ENCODE measurements at places on chromosomes 5 and 9.
A peak's percentile ranks its signal among the peaks of the same experiment; 100 is the strongest.

GRCh38 chr5:177124486-177124991 is 9.0 kb upstream of the NSD1 start:
- no peak overlapping the region for H3K27ac ChIP-seq
- H3K4me3 ChIP-seq, result no peak overlapping the region
- no peaks in the 10 kb centered on the region for H3K27me3 ChIP-seq
- no peaks in the 10 kb centered on the region for H3K36me3 ChIP-seq
- no peak for DNase-seq
- peaks cover 25% of the 10 kb centered on the region for H3K4me1 ChIP-seq

DNA sequence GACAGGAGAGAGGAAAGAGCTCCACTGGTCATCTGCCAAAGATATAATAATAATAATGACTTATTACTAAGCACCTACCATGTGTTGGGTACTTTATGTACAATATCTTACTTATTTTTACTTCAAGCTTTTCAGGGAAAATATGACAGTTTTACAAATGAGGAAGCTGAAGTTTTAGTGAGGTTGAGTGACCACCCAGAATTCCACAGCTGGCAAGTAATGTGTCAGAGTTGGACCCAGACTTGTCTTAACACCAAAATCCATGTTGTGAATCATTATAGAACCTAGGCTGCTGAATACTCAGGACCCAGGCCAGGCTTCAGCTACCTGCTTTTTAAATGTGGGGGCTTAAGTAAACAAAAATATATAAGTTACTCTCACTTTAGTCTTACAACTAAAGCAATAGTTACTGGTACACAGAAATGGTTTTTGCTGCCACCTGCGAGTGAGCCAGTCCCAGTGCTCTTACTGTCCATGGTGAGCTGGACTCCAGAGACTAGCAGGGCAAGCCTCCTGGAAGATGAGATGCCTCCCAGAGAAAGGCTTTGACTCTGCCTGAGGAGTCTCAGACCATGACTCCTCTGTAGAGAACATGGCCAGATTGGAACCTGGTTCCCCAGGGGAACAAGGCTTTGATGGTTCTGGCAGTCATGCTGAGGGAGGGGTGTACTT is 29.9 kb downstream of the RUSC2 start:
- no peaks in the 10 kb centered on the region for H3K36me3 ChIP-seq
- no peak overlapping the region for H3K4me3 ChIP-seq
- no peaks in the 10 kb centered on the region for H3K27me3 ChIP-seq

DNA sequence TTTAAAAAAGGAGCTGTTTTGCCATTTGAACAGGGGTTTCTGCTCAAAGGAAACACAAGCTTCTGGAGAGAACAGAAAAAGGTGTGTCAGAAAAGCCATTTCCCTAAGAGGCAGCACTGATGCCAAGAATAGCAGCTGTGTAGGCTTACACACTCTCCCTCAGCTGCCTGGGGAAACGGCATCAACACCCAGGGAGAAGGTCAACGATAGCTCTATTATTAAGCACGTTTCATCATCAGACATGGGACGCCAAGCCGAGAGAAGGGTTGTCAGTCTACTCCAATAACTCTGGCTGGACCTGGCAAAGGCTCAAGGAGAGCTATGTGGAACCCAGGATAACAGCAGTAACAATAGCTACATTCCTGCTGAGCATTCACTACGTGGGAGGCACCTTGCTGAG is 314.2 kb downstream of the CDK5RAP2 start:
- no peaks in the 10 kb centered on the region for H3K4me1 ChIP-seq
- H3K36me3 ChIP-seq, result no peaks in the 10 kb centered on the region
- H3K4me3 ChIP-seq, result no peak overlapping the region

- no peak overlapping the region for H3K4me3 ChIP-seq
- no peak for DNase-seq
- peaks cover 7% of the 10 kb centered on the region for H3K27me3 ChIP-seq
- no peak overlapping the region for H3K27ac ChIP-seq
Measured at GRCh38 chr5:115396688-115397087, 100.2 kb upstream of the CCDC112 start.

- no peak overlapping the region for H3K27ac ChIP-seq
- no peak for DNase-seq
- H3K36me3 ChIP-seq, result no peaks in the 10 kb centered on the region
- no peaks in the 10 kb centered on the region for H3K4me1 ChIP-seq
- H3K4me3 ChIP-seq, result no peak overlapping the region
- no peaks in the 10 kb centered on the region for H3K27me3 ChIP-seq
Measured at GRCh38 chr5:1919209-1919566, 36.5 kb upstream of the IRX4 start.

- H3K36me3 ChIP-seq, result no peaks in the 10 kb centered on the region
- peaks cover 23% of the 10 kb centered on the region for H3K4me1 ChIP-seq
- no peak overlapping the region for H3K27ac ChIP-seq
- no peaks in the 10 kb centered on the region for H3K27me3 ChIP-seq
- H3K4me3 ChIP-seq, result no peak overlapping the region
Measured at GRCh38 chr9:19138084-19138483, 10.8 kb upstream of the PLIN2 start.

DNA sequence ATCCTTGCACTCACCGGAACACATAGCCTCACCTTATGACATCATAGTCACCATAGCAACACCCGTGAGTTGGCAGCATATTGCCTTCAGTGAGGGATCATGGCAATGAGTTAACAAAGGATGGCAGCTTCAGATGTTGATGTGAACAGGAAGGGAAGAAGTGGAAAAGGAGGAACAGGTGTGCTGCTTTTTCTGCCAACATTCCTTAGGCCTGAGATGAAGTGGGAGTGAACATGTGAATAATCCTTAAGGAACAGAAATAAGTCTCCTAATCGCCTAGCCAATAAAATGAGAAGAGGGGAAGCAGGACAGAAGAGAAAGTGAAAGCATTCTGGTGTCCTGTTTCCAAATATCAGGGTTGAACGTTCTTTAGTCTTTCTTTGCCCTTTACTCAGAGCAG is 360.0 kb downstream of the BRINP1 start:
- H3K27me3 ChIP-seq, result no peaks in the 10 kb centered on the region
- no peaks in the 10 kb centered on the region for H3K36me3 ChIP-seq
- H3K27ac ChIP-seq, result no peak overlapping the region
- no peak for DNase-seq
- H3K4me3 ChIP-seq, result no peak overlapping the region

- no peaks in the 10 kb centered on the region for H3K4me1 ChIP-seq
- no peaks in the 10 kb centered on the region for H3K27me3 ChIP-seq
- H3K4me3 ChIP-seq, result no peak overlapping the region
- no peak for DNase-seq
- no peak overlapping the region for H3K27ac ChIP-seq
- H3K36me3 ChIP-seq, result no peaks in the 10 kb centered on the region
Measured at GRCh38 chr5:81961651-81962440, 10.0 kb upstream of the ATG10 start.

GRCh38 chr9:101409079-101409477 is 10.4 kb downstream of the ZNF189 start:
- H3K36me3 ChIP-seq, result peaks cover 86% of the 10 kb centered on the region
- no peaks in the 10 kb centered on the region for H3K27me3 ChIP-seq
- H3K27ac ChIP-seq, result no peak overlapping the region

GRCh38 chr5:133508845-133509741 is 103.2 kb downstream of the FSTL4 start:
- H3K4me1 ChIP-seq, result no peaks in the 10 kb centered on the region
- H3K27me3 ChIP-seq, result peaks cover 12% of the 10 kb centered on the region
- no peaks in the 10 kb centered on the region for H3K36me3 ChIP-seq
- no peak for DNase-seq
- no peak overlapping the region for H3K4me3 ChIP-seq

- H3K27ac ChIP-seq, result no peak overlapping the region
- no peaks in the 10 kb centered on the region for H3K4me1 ChIP-seq
- H3K27me3 ChIP-seq, result no peaks in the 10 kb centered on the region
- H3K4me3 ChIP-seq, result no peak overlapping the region
- no peaks in the 10 kb centered on the region for H3K36me3 ChIP-seq
Measured at GRCh38 chr5:75622564-75622963, 11.3 kb downstream of the ANKDD1B start.

- no peaks in the 10 kb centered on the region for H3K4me1 ChIP-seq
- no peak overlapping the region for H3K27ac ChIP-seq
- no peak for DNase-seq
- no peaks in the 10 kb centered on the region for H3K36me3 ChIP-seq
- no peaks in the 10 kb centered on the region for H3K27me3 ChIP-seq
Measured at GRCh38 chr5:118461436-118461835, 526.9 kb downstream of the DTWD2 start.

- H3K4me3 ChIP-seq, result no peak overlapping the region
- DNase-seq, result no peak
- H3K4me1 ChIP-seq, result peaks cover 7% of the 10 kb centered on the region
- no peaks in the 10 kb centered on the region for H3K36me3 ChIP-seq
- no peak overlapping the region for H3K27ac ChIP-seq
Measured at GRCh38 chr9:114522286-114522685, 17.0 kb upstream of the WHRN start.

- peaks cover 7% of the 10 kb centered on the region for H3K27me3 ChIP-seq
- H3K36me3 ChIP-seq, result no peaks in the 10 kb centered on the region
- peak overlapping the region; percentile 24 for H3K27ac ChIP-seq
- DNase-seq, result no peak
- peak overlapping the region; percentile 76 for H3K4me3 ChIP-seq
Measured at GRCh38 chr5:10761933-10762775, 1.1 kb upstream of the DAP start.

GRCh38 chr9:99112750-99113413 is 8.0 kb downstream of the TGFBR1 start:
- H3K4me3 ChIP-seq, result peak overlapping the region; percentile 89
- peak; percentile 35 for DNase-seq
- peak overlapping the region; percentile 91 for H3K27ac ChIP-seq
- H3K27me3 ChIP-seq, result no peaks in the 10 kb centered on the region

- no peak overlapping the region for H3K4me3 ChIP-seq
- no peak overlapping the region for H3K27ac ChIP-seq
- peaks cover 52% of the 10 kb centered on the region for H3K4me1 ChIP-seq
Measured at GRCh38 chr9:22241024-22241423, 205.6 kb upstream of the DMRTA1 start.

DNA sequence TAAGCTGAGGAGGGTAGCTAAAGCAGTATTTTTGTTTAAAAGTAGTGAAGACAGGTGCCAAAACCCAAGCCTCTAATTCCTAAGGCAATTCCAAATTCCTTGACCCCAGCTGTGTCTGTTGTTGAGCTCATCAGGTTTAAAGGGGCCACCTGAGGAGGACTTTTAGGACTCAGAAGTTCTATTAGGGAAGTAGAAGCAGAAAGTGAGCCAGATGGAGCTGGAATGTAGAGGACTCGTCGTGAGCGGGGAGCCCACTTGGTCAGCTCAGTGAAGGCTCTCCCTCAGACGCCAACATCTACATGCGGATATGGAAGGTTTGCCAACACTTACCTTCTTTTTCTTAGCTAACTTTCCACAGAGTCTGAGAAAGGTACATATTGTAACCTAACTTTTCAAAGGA is 102.8 kb downstream of the PLPPR1 start:
- H3K27me3 ChIP-seq, result peaks cover 8% of the 10 kb centered on the region
- no peak overlapping the region for H3K4me3 ChIP-seq
- H3K27ac ChIP-seq, result no peak overlapping the region
- DNase-seq, result no peak

DNA sequence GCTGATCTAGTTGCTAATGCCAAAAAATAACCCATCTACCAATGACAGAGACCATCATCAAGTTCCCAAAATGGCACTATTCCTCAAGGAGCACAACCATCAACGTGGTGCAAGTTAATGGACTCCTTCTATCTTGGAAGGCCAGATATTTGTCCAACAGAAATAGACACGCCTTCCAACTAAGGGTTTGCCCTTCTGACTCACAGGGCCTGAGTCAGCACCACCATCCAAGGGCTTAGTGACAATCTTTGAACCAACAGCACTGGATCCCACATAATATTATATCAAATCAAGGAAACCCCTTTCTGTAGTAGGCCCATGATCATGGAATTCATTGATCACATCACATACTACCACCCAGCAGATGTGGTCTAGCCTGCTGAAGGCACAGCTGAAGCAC is 84.3 kb downstream of the MED27 start:
- no peaks in the 10 kb centered on the region for H3K27me3 ChIP-seq
- H3K4me1 ChIP-seq, result peaks cover 13% of the 10 kb centered on the region
- no peak for DNase-seq
- no peak overlapping the region for H3K4me3 ChIP-seq
- peaks cover 2% of the 10 kb centered on the region for H3K36me3 ChIP-seq
- H3K27ac ChIP-seq, result no peak overlapping the region

GRCh38 chr5:179044765-179045164 is 15.4 kb upstream of the ZNF354C start:
- no peak for DNase-seq
- H3K27me3 ChIP-seq, result no peaks in the 10 kb centered on the region
- H3K36me3 ChIP-seq, result peaks cover 4% of the 10 kb centered on the region
- no peak overlapping the region for H3K4me3 ChIP-seq
- no peak overlapping the region for H3K27ac ChIP-seq

DNA sequence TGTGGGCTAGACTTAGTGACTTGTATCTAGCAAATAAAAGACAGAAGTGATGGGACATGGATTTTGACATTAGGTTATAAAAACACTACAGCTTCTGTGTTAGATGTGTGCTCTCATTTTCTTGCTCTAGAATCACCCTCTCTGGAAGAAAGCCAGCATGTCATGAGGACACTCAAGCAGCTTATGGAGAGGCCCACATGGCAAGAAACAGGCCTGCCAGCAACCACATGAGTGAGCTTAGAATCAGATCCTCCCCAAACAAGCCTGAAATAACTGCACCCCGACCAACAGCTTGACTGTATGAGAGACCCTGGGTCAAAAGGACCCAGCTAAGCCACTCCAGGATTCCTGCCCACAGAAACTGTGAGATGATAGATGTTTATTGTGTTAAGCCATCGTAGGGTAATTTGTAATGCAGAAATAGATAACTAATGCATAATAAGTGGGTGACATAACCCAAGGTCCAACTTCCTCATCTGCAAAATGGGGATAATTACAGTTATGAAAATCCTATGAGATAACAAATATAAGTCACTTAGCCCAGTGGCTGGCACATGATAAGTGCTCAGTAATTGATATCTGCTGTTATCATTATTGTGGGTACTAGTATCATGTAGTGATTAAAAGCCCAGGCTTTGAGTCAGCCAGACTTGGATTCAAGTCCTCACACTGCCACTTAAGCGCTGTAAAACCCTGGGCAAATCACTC is 86.5 kb downstream of the KLHL3 start:
- no peak overlapping the region for H3K27ac ChIP-seq
- H3K4me3 ChIP-seq, result no peak overlapping the region
- no peaks in the 10 kb centered on the region for H3K36me3 ChIP-seq
- no peaks in the 10 kb centered on the region for H3K4me1 ChIP-seq
